ENCODE measurements at places on chromosomes 7 and 10. TPM values are rescaled to one million over a fixed set of nuclear protein-coding genes. Genes with fewer than 3 reads are reported as not detected.

Gene HOXA4
- 1.9 TPM for total RNA-seq

Gene ACTR3C
- total RNA-seq, result not detected

Gene TRIM74
- not detected for total RNA-seq

Gene AKR1D1
- not detected for total RNA-seq

Gene FOXI2
- total RNA-seq, result not detected

Gene IQCE
- 9.1 TPM for total RNA-seq

Gene C7orf57
- total RNA-seq, result 0.32 TPM

Gene IL6
- 0.59 TPM for total RNA-seq

Gene KLHL7
- total RNA-seq, result 22.2 TPM

Gene CAPZA2
- total RNA-seq, result 117 TPM

Gene LIPN
- not detected for total RNA-seq

Gene MET
- total RNA-seq, result 72.0 TPM

Gene AFAP1L2
- total RNA-seq, result 24.0 TPM

Gene MSRB2
- total RNA-seq, result 15.5 TPM

Gene TSPAN13
- 16.8 TPM for total RNA-seq

Gene NRCAM
- total RNA-seq, result 99.1 TPM

Gene PARD3
- total RNA-seq, result 55.2 TPM

Gene SMARCD3
- 8.1 TPM for total RNA-seq

Gene RHOBTB1
- 17.2 TPM for total RNA-seq

Gene SH2B2
- 3.7 TPM for total RNA-seq

Gene FAM25A
- not detected for total RNA-seq

Gene SNX13
- total RNA-seq, result 14.2 TPM

Gene H2BK1
- total RNA-seq, result not detected

Gene LRRC17
- total RNA-seq, result 0.09 TPM

Gene VWDE
- total RNA-seq, result 0.58 TPM

Gene DLX5
- total RNA-seq, result not detected

Gene CYP3A7
- 0.05 TPM for total RNA-seq

Gene NXPH1
- total RNA-seq, result not detected

Gene RET
- total RNA-seq, result 0.56 TPM

Gene MCM10
- total RNA-seq, result 20.1 TPM

Gene ASB10
- total RNA-seq, result not detected

Gene LZTS2
- 41.3 TPM for total RNA-seq

Gene BTRC
- 9.0 TPM for total RNA-seq

Gene CLDN4
- 5.2 TPM for total RNA-seq

Gene MYH16
- 0.35 TPM for total RNA-seq

Gene OR2A42
- total RNA-seq, result not detected

Gene NUTM2A
- total RNA-seq, result 0.04 TPM

Gene NUDCD3
- total RNA-seq, result 49.6 TPM

Gene ADCY1
- 2.5 TPM for total RNA-seq

Gene HTR7
- 0.17 TPM for total RNA-seq

Gene OR2A25
- total RNA-seq, result not detected

Gene LRGUK
- 0.37 TPM for total RNA-seq

Gene LIPK
- total RNA-seq, result not detected

Gene LRIT1
- total RNA-seq, result not detected

Gene PNLIPRP2
- total RNA-seq, result 0.06 TPM

Gene CASTOR2
- 3.6 TPM for total RNA-seq

Gene RNF32
- total RNA-seq, result 1.1 TPM

Gene FAM131B
- 0.28 TPM for total RNA-seq

Gene ANKRD7
- 0.13 TPM for total RNA-seq

Measured in A549 treated with AZD2906 at 1 μM for 4 hours (cell line).